GM12891 (cell line): ENCODE measurements at places on chromosomes 6 and 20.

- no peak for DNase-seq
Observed at GRCh38 chr20:23530937-23531567, 37.2 kb downstream of the CST9L start.

GRCh38 chr6:166825553-166826145 is 130.7 kb downstream of the RNASET2 start:
- DNase-seq, result no peak

- no peak for DNase-seq
Observed at GRCh38 chr6:107542192-107542668, 52.3 kb downstream of the SOBP start.

DNA sequence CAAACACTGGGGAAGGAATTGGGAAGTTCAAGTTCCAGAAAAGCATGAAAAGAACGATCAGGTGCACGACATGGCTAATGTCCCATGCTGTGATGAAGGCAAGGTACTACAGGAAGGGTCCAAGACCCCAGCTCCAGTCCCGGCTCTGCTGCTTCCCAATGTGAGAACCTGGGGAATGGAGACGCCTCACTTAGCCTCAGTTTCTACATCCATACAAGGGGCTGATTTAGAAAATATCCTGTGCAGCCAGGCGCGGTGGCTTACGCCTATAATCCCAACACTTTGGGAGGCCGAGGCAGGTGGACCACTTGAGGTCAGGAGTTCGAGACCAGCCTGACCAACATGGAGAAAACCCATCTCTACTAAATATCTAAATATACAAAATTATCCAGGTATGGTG is 80.7 kb upstream of the NFATC2 start:
- no peak for DNase-seq

DNA sequence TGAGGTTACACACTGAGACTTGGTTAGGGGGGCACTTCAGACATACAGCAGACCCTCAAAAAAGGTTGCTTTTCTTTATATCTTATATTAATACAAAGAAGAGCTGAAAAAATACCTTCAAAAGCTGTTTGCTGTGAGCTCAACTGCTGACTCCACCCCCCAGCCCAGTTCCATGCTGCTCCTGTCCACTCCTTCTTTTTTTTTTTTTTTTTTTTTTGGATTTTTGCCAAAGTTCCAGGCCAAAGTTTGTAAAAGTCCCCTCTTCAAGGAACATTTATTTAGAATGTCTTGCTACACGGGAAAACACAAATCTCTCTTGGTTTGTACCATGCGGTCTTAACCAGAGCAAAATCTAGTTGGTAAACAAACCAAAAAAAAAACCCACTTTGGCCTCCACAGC is 85.3 kb upstream of the AKAP12 start:
- no peak for DNase-seq

DNA sequence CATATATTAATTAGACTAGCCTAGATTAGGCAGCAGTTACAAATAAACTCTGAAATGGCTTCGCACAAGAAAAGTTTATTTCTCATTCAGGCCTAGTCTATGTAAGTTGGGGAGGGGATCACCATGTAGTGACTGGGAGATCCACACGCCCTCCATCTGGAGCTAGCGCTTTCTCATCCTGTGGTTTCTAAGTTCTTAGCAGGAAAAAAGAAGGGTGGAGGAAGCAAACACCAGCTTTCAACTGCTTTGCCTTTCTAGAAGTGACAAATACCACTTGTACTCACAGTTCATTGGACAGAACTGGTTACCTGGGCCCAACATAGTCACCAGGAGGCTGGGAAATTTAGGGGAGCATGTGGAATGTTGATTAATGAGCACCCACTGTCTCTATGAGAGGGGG is 46.6 kb downstream of the NDUFAF5 start:
- DNase-seq, result no peak

- no peak for DNase-seq
Observed at GRCh38 chr6:26323525-26324294, 41.3 kb upstream of the BTN3A2 start.

GRCh38 chr6:107870381-107870780 is 46.3 kb upstream of the SCML4 start:
- DNase-seq, result no peak

GRCh38 chr6:166515072-166515810 is 71.2 kb downstream of the RAMACL start:
- no peak for DNase-seq

DNA sequence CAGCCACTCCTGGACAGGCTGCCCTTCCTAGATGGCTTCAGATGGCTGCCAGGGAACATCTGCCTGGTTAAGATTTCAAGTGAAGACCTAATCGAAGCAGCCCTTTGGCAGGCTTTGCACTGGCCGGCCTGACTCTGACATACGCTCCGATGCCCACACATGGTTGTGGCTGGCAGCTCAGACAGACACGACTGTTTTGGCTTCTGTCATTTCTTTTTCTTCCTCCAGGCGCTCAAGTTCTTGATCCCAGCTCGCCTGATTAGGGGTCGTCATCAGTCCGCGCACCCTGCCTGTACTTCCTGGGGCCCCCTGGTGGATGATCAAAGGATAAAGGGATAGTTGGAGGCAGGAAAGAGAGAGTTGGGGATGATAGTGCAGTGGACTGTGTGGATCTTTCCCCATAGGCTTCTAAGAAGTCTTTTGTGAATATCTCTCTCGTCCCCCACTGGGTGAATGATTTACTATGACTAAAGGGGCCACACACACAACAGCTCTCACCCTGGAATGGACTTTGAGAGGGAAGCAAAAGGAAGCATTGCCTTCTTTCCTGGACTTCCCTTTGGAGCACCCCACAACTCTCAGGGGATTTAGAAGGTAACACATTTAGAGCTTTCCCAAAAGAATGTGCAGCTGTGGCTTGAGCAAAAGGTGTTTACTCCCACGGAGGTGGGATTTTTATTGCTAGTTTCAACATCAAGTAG is 21.4 kb upstream of the TRAM2 start:
- no peak for DNase-seq

- DNase-seq, result no peak
Observed at GRCh38 chr20:50932691-50933280, 1.5 kb upstream of the ADNP start.

DNA sequence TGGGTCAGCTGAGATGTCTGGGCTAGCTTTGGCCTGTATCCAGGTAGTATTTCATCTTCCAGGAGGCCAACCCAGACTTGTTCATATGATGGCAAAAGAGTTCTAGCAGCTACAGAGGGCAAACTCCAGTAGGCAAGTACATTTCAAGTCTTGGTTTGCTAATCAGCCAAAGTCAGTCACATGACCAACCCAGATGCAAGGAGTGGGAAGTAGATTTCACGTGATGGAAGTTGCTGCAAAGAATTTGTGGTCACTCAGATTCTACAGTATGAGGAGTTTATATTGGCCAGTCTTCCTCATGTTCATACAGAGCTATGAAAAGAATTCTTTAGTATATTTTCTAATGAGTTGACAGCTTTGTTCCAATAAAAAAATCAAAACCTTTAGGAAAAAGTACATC is 101.8 kb downstream of the PHACTR1 start:
- no peak for DNase-seq

DNA sequence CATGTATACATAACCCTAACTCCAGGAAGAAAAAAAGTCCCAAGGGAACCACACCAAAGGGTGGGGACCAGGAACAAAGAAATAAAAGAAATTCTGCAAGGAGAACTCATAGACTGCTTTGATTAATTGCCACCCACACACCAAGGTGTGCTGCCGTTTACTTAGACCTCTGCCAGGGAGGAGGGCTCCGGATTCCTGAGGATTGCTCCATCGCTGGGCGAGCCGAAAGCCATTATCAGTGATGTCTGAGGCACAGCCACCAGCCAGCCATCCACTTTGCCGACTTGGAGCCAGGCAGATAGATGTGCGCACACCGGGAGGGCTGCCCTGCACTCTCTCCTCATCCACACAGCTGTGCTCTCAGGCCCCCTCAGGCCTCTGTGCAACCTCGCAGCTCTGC is 272.7 kb upstream of the FOXQ1 start:
- no peak for DNase-seq

GRCh38 chr6:15254070-15254975 is 8.5 kb downstream of the JARID2 start:
- DNase-seq, result no peak

- DNase-seq, result no peak
Observed at GRCh38 chr20:24771542-24772061, 177.5 kb upstream of the CST7 start.

DNA sequence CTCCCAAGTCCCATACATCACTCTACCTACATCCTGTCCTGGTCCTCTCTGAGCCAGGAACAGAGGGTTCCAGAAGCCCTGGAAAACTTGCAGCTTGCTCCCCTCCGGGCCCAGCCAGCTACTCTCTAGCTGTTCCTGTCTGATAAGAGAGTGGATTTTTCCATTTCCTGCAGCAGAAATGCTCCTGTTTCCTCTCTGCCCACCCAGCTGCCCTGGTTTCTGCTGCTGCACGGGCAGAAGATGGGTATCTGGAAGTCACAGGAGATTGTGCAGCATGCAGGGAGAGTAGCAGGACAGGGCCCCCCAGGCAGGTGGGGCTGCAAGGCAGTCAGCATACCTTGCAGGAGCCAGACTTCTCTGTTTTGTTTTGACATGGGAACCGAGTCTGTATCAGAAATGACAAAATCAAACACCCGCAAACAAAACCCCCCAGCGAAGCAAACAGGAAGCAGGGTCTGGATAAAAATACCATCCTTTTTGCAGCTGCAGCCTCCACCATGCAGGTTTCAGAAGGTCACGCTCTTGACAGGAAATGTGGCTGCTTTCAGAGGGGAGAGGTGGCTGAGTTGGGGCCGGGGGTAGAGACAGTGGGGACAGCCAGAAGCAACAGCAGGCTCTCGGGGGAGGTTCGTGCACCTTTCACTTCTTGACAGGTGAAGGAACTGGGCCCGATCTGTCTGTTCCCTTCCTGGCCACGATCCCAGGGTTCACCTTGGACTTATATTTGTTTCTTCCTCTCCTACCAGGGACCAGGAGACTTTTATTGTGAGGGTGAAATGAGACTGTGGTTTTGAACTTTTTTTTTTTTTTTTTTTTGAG is 50.8 kb upstream of the FAM83D start:
- DNase-seq, result peak; percentile 60

- no peak for DNase-seq
Observed at GRCh38 chr20:45268531-45268930, 14.2 kb upstream of the SLPI start.

DNA sequence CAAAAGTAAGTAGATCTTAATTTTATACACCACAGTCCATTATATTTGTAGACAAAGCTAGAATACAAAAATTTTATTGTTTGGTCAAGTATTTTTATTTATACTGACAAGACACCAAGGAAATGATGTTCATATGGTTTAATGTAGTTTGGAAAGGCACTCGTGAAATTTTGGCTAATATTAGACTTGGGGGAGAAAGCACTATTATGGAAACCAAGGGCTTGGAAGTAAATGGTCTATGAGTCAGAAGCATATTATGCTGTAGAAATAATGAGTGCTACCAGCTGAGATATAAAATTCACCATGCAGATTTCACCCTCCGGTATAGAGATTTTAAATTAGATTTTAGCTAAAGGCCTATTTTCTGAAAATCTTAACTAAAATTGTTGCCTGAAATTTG is 233.6 kb downstream of the KCNQ5 start:
- no peak for DNase-seq

DNA sequence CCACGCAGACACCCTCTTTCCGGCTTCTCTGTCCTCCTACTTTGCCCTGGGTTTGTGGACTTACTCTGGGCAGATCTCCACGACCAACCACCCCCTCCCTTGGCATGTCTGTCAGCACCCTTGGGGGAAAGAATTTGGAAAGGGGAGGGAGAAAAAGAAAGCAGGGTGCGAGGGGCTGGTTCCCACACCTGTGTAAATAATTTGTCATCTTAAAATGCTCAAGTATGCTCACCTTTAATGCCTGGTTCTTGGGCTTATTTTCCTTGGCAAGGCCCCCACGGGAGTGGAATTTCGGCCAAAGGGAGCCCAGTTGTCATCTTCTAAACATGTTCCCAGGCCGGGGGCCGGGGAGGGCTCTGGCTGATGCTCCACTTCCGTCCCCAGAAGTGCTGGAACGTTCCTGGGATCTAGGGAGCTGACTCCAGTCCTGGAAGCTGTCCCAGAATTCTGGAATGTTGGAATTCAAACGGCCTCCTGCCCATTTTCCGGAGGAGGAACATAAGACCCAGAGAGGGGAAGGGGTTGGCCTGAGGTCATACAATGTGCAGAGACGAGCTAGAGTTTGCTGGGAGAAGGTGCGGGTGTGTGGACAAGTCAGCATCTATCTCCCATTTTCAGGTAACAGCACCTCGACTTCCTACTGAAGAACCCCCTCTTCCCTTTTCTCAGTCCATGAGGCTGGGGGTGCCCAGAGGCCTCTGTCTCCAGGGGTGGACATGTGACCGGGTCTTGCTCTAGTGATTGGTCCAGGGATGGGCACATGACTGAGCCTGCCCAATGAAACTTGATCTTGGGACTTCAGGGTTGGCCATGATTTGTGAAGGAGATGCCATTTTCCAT is 122.3 kb downstream of the CEBPB start:
- DNase-seq, result no peak

DNA sequence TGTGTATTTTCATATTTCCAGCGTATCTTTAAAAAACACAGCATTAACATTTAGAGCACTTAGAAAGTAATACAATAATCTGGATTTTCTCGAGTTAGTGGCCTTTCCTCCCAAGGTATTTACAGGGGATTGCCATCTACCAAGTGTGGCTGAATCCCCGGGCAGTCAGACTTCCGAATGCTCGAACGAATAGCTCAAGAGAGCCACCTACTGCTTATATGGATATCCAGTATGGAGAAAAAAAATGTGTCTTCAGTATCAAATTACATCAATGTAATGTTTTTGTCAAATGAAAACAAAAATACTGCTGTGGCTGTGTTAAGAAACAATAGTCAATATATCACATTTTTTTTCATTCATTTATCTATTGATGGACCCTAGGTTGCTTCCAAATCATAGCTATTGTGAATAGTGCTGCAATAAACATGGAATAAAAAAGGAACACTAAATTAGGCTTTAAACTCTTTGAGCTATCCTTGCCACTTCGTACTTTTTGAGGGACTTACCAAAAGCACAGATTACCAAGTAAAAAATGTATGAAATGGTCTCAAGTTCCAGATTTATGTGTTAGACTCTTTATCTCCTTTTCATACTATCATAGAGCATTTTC is 654.5 kb upstream of the PTCHD4 start:
- DNase-seq, result no peak

GRCh38 chr20:47850146-47850545 is 64.9 kb upstream of the SULF2 start:
- DNase-seq, result no peak

DNA sequence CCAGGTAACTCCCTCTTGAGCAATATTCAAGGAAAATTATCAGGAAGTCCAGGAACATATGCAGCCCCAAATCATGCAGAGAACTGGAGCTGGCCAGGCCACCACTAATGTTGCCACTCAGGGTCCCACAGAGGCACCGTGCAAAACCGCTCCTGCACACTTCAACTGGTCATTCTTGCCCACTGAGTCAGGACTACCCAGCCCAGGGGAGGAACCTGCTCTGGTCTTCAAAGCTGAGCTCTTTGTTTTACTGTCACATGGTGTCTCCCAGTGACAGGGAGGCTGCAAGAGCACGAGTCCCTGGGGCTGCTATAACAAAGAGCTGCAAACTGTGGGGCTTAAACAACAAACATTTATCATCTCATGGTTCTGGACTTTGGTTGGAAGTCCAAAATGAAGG is 336.0 kb upstream of the PRDM1 start:
- DNase-seq, result no peak

GRCh38 chr6:13229205-13230085 is 98.9 kb downstream of the TBC1D7 start:
- peak; percentile 25 for DNase-seq
